ENCODE measurements at places on chromosomes 16 and 17.

- no peak overlapping the region for H3K4me3 ChIP-seq
- no peak overlapping the region for H3K27ac ChIP-seq
- DNase-seq: no peak
- H3K36me3 ChIP-seq: no peaks in the 10 kb centered on the region
- no peaks in the 10 kb centered on the region for H3K27me3 ChIP-seq
Observed at GRCh38 chr16:67000384-67001351, 12.3 kb downstream of the CES4A start.

- no peak for DNase-seq
- H3K4me3 ChIP-seq: no peak overlapping the region
- no peaks in the 10 kb centered on the region for H3K27me3 ChIP-seq
- H3K4me1 ChIP-seq: no peaks in the 10 kb centered on the region
Observed at GRCh38 chr17:51653878-51654277, 393.5 kb downstream of the UTP18 start.

DNA sequence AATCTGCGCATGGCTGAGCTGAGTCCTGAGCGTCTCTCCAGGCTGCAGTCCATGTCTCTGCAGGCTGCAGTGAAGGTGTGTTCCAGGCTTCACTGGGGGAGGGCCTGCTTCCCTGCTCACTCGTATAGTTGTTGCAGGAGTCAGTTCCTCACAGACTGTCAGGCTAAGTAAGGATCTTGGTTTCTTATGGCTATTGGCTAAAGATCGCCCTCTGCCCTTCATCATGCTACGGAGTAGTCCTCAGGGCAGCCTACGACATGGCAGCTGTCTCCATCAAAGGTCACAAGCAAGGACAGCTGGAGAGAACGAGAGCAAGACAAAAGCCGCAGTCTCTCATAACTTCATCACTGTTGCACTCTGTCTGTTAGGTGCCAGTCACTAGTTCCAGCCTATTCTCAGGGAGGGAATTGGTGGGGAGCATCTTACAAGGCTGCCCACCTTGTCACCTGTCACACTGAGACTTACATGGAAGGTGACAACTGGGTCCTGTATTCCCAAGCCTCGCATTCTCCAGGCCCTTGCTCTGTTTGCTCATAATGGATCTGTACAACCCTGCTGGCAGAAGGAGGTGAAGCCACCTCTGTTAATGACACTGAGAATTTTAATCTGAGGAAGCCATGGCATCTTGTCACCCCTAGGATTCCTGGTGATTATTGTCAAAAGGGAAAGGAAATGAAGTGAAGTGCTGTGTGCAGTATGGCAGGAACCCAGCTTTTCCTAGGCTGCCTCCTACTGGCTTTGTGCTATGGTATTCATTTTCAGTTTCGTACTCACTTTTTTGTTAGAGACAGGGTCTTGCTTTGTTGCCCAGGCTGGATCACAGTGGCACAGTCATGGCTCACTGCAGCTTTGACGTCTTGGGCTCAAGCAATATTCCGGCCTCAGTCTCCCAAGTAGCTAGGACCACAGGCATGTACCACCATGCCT lies 43.4 kb downstream of the MFSD11 start:
- no peaks in the 10 kb centered on the region for H3K4me1 ChIP-seq
- DNase-seq: no peak
- H3K27me3 ChIP-seq: no peaks in the 10 kb centered on the region
- peaks cover 29% of the 10 kb centered on the region for H3K36me3 ChIP-seq

DNA sequence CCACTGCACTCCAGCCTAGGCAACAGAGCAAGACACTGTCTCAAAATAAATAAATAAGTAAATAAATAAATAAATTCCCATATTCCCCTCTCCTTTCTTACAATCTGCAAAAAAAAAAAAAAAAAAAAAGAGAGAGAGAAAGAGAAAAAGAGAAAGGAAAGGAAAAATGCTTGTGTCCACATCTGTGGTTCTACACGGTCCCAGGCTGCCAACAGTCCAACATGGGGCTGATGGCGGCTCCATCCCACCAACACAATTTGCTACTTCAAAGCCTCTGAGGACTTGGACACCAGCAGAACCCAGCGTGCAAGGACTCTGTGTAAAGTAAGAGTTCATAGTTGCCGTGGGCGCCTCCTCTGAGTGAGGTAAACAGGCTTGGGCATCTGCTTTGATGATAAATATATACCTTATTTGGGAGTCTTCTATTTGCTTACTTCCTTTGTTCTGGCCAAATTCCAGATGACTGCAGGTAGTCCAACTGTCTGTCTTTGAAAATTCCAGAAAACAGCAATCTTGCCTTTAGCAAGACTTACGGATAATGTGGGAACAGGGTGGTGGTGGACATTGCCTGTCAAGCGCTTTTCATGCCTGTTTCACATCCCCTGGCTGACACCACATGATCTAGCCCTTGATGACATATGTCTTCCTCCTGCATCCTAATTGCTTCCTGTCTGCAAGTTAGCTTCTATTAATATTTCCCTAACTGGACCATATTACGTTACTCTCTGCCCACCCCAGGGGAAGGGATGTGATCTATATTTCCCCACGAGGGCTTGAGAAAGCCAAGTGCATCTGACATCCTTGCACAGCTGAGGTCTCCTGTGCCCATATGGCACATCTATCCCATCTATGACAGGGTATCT lies 10.1 kb downstream of the LITAF start:
- peak; percentile 97 for DNase-seq
- H3K4me3 ChIP-seq: peak overlapping the region; percentile 51
- H3K27me3 ChIP-seq: no peaks in the 10 kb centered on the region
- no peaks in the 10 kb centered on the region for H3K36me3 ChIP-seq
- peak overlapping the region; percentile 86 for H3K27ac ChIP-seq

GRCh38 chr17:32345951-32346600 lies 3.9 kb upstream of the ZNF207 start:
- DNase-seq: no peak
- H3K4me3 ChIP-seq: no peak overlapping the region
- no peaks in the 10 kb centered on the region for H3K27me3 ChIP-seq
- peaks cover 30% of the 10 kb centered on the region for H3K4me1 ChIP-seq
- no peaks in the 10 kb centered on the region for H3K36me3 ChIP-seq

GRCh38 chr17:70099294-70099693 lies 24.3 kb downstream of the KCNJ16 start:
- H3K4me1 ChIP-seq: no peaks in the 10 kb centered on the region
- no peaks in the 10 kb centered on the region for H3K36me3 ChIP-seq
- H3K27ac ChIP-seq: no peak overlapping the region
- no peak for DNase-seq

DNA sequence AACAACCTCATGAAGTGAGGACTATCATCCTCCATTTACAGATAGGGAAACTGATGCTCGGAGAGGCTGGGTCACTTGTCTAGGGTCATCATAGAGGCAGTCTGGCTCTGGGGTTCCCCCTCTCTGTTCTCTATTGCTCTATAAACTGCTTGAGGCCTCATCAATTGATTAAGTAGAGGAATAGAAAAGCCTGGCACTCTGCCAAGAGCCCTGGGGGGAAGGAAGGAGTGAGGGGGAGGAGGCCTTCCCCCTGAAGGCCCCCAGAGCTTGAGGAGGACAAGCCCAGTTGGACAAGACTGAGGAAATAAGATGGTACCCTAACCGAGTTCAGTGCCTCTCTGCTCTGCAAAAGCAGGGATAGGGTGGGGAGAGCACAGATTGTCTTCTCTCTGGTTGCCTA lies 21.0 kb downstream of the SDK2 start:
- H3K36me3 ChIP-seq: no peaks in the 10 kb centered on the region
- H3K27ac ChIP-seq: no peak overlapping the region
- no peak overlapping the region for H3K4me3 ChIP-seq
- DNase-seq: no peak

- no peaks in the 10 kb centered on the region for H3K36me3 ChIP-seq
- no peak overlapping the region for H3K4me3 ChIP-seq
- no peaks in the 10 kb centered on the region for H3K27me3 ChIP-seq
- H3K27ac ChIP-seq: no peak overlapping the region
- no peaks in the 10 kb centered on the region for H3K4me1 ChIP-seq
- no peak for DNase-seq
Observed at GRCh38 chr17:60910415-60910814, 232.8 kb downstream of the BCAS3 start.

All from HepG2 (cell line).